ENCODE measurements at places on chromosomes 2 and 18. TPM values are rescaled to one million over a fixed set of nuclear protein-coding genes. Genes with fewer than 3 reads are reported as not detected.

The INPP1 gene
- 20.4 TPM for total RNA-seq

DNA sequence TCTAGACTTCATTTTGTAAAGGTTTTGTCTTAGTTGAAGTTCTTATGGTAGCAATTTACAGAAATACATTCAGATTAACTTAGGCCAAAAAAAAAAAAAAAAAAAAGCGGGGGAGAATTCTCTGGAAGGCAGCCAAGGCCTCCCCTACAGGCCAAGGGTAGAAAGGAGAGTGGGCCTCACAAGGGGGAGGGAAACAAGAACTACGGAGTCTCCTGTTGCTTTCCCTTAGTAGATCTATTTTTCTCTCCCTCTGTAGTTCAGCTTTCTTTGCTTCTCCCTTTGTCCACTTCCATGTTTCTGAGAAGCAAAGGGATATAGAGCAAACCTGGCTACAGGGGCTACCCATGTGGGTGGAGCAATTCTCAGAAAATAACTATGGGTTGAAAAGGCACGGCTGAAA lies 2.4 kb upstream of the STK11IP start:
- no peak for DNase-seq

- DNase-seq, result no peak
Measured at GRCh38 chr18:3207565-3207964, 12.2 kb downstream of the MYOM1 start.

The SCN2A gene
- total RNA-seq, result 1.2 TPM

- DNase-seq, result no peak
Measured at GRCh38 chr2:11753886-11754699, 7.7 kb downstream of the LPIN1 start.

GRCh38 chr2:17935242-17935885 lies 56.9 kb downstream of the KCNS3 start:
- no peak for DNase-seq

DNA sequence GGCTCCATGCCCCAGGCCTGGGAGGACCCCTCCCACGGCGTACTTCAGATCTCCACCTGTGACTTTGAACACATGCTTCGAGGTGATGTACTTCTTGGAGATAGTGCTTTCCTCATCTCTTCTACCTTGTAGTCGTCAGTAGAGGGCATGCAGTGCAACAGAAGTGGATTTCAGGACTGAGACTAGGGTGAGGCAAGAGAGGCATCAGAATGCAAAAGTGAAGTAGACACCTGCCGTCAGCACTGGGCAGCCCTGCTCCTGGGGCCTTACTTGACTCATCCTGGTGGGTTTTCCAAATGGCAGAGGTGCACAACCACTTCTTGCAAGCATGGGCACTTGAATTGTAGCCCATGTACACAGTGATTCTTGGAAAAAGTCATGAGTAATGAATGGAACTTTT lies 258.8 kb downstream of the NEDD4L start:
- DNase-seq, result no peak

- no peak for DNase-seq
Measured at GRCh38 chr2:107281637-107282036, 395.7 kb upstream of the ST6GAL2 start.

- no peak for DNase-seq
Measured at GRCh38 chr2:17573804-17574175, 33.3 kb downstream of the VSNL1 start.

DNA sequence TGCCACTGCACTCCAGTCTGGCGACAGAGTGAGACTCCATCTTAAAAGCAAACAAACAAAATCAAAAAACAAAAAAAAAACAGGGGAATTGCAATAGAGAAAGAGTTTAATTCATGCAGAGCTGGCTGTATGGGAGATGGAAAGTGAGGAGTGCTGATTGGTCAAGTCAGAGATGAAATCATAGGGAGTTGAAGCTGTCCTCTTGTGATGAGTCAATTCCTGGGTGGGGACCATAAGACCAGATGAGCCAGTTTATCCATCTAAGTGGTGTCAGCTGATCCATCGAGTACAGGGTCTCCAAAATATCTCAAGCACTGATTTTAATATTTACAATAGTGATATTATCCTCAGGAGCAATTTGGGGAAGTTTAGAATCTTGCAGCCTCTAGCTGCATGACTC lies 45.3 kb downstream of the FRZB start:
- no peak for DNase-seq

The RHBDD1 gene
- 27.3 TPM for total RNA-seq

The POTEI gene
- not detected for total RNA-seq

GRCh38 chr2:8072907-8073306 lies 608.9 kb upstream of the ID2 start:
- no peak for DNase-seq

The CKAP2L gene
- 1.2 TPM for total RNA-seq

DNA sequence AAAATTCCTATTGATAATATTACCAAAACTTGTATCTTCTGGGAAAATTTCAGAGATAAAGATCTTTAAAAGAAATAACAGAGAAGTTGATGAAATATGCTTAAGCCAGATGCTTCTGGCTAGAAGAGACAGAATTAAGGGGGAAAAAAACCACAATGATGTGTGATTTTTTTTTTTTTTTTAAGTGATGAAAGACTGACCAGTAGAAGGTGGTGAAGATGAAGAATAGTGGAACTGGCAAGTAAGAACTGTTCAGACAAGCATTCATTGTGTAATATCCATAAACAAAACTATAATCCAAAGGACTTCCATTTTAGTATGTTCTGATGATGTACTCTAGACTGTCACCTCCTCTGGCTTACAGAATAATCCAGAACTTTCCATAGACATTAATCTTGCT lies 89.8 kb downstream of the INO80D start:
- DNase-seq, result no peak

DNA sequence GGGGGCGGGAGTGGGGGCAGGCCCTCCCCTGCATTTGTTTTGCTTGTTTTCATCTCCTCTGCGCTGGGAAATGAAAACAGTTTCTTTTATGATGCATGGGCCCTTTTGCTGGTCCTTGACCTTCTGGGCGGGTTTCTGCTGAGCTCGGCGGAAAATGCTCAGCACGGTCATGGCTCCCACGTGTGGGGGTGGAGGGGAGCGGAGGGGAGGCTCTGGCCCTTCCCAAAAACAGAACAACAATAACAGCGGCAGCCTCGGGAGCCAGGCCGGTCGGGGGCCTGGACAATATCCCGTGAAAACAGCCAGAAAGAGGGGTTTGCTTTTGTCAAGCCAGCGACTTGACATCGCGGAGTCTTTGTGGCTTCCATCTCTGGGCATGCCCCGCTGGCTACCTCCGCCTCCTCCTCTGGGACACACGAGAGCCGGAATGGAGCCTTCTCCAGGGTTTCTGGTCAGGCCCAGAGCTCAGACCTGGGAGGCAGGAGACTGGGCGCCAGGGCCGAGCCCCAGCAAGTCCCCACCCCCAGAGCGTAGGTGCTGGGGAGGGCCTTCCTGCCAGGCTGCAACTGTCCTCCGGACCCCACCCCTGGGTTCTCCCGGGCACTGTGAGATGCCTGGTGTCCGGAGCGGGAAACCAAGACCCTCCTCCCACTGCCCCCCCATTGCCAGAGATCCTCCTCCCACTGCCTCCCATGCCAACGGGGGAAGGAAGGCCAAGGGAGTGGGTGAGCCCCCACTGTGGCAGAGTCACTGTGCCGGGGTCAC lies 35.9 kb upstream of the SNED1 start:
- DNase-seq, result peak; percentile 84

The CNDP1 gene
- total RNA-seq, result 9.8 TPM

DNA sequence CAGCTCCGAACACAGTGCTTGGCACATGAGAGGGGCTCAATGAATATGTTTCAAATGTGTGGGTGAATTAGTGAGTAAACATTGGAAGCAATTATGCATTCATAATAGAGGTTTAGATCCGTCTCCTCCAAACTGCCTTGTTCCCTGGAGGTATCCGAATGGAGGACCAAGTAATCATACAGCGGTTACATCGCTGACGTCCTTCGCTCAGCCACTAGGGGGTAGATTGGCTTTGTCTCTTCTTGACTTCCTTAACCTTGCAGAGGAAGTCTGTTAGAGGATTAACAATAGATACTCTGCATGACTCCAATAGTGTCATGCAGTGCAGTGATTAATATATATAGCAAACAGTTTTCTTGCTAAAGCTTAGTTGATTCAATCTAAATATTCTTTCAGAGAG lies 517.0 kb downstream of the PTPRM start:
- DNase-seq, result no peak

GRCh38 chr2:158478237-158478636 lies 21.5 kb downstream of the PKP4 start:
- no peak for DNase-seq

- DNase-seq, result no peak
Measured at GRCh38 chr2:30359644-30360167, 87.3 kb upstream of the LCLAT1 start.

- DNase-seq, result no peak
Measured at GRCh38 chr18:11883153-11883552, 25.0 kb downstream of the MPPE1 start.

DNA sequence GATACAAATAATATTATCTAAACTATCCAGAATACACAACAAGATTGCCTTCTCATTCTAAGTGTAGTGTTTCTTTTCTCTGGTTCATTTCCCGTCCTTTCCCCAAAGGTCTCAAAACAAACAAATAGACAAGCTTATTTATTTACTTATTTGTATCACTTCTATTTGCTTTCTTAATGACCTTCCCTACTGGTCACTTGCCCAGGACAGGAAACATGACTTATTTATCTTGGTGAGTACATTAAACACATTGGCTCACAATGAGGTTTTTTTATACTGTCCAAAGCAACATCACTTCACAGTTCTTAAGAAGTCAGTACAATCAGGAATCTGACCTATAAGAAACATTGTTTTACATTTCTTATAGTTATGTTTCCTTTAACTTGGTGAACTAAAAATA lies 123.3 kb upstream of the KYNU start:
- no peak for DNase-seq

The FAM110C gene
- total RNA-seq, result 27.3 TPM

GRCh38 chr2:133602538-133602937 lies 34.3 kb upstream of the NCKAP5 start:
- no peak for DNase-seq

DNA sequence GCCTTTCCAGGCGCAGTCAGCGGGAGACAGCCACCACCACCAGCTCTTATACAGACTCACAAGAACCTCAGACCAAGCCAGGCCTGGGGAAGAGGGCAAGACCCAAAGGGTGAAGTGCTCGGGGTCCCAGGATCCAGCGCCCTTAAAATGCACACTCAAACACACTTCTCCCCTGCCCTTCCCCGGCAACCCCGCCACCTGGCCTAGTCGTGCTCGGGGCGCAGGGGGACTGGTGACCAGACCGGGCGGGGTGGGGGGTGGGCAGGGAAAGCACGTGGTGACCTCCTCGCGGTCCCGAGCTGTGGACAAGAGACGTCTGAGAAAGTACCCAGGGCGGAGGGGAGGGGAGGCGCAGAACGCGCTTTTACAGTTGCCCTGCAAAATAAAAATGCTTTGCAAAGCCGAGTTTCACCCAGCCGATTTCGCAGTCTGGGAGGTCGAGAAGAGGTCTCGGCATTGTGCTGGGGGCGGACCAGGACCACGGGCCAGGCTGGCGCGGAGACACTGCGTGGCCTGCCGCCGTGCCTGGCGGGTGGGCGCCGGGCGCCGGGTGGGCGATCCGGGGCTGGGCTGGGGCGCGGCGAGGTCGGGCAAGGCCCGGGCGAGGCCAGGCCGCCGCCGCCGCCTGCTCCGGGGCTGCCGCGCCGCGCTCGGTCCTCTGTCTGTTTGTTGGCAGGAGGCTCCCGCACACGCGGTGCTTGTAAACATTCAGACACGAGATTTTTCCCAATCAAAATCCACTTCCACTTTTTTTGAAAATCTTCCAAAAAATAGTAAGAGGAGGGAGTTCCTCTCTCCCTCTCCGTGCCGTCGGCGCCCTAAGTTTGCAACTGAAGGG lies 2.0 kb downstream of the BCL11A start:
- no peak for DNase-seq

DNA sequence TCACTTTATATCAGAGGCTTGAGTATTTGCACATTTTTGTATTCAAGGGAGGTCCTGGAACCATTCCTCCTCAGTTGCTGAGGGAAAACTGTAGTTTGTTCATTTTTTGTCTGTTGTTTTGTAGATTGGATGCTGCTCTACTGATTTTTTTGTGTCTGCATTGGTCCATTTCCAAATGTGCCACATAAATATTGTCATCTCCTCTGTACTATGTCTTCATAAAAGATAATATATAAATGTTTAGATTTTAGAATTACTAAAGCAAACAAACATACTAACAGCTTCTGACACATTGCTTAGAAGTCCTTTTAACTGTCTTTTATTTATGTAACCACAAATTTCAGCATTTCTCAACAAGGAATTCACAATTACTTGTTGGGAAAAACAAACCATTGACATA lies 356.8 kb downstream of the PLCL1 start:
- DNase-seq, result no peak

- DNase-seq, result no peak
Measured at GRCh38 chr2:104850361-104851290, 3.3 kb upstream of the POU3F3 start.

GRCh38 chr2:33453905-33454479 lies 22.5 kb upstream of the RASGRP3 start:
- no peak for DNase-seq

GRCh38 chr2:9139491-9140443 lies 66.8 kb upstream of the ASAP2 start:
- DNase-seq, result no peak

DNA sequence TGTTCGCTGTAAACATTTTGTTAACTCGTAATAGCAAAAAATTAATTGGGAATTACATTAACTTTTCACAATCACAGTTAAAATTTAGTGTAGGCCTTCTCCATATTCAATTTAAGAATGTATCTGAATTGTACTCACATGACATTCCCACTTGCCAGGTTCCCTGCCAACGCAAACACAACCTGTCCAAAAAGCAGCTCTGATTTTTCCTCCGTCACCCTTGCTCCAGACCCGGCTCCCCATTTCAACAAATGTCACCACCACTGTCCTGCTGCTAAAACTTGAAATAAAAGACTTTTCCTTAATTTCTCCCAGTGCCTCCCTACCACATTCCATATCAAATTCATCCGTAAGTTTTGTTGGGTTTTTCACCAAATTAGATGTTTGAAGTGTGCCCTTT lies 120.3 kb downstream of the PIEZO2 start:
- DNase-seq, result no peak

DNA sequence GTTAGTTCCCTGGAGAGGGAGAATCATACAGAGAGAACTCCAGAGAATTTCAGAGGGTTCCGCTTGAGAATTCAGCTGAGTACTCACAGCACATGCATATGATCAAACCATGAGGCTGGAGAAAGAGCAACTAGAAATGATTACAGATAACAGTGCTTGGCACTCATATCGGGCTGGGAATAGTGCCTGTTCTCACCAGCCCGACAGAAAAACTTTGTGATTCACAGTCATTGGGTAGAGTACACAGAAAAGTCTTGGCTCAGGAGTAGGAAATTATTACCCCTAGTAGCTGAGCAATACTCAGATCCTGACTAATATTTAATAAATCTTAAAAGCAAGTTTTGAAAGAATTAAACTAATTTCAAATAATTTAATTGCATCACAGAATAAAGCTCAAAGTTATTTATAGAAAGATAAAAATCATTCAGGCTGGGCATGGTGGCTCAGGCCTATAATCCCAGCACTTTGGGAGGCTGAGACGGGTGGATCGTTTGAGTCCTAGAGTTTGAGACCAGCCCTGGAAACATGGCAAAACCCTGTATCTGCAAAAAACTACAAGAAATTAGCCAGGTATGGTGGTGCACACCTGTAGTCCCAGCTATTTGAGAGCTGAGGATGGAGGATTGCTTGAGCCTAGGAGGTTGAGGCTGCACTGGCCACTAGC lies 6.8 kb downstream of the WDPCP start:
- DNase-seq, result no peak

The ONECUT2 gene
- not detected for total RNA-seq
